MCF 10A (cell line): ENCODE measurements at places on chromosomes 16 and 17.

GRCh38 chr16:22788193-22788530 lies 25.8 kb upstream of the HS3ST2 start:
- no peak for DNase-seq

DNA sequence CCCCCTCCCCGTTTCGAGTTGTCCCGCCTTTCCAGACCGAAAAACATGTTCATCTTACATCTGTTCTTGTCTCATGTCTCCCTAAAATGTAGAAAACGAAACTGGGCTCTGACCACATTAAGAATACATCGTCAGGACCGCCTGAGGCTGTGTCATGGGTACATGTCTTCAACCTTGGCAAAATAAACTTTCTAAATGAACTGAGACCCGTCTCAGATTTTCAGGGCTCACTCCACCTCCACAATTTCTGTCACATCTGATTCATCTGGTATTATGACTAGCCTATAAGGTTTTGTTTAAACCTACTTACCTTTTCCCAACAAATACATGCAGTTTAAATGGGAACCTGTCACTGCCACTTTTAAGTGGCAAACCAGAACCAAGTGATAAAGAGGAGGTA lies 621 bp downstream of the SDR42E1 start:
- DNase-seq = no peak

- no peak for DNase-seq
These were observed 26.6 kb downstream of the NGFR start for GRCh38 chr17:49521471-49522356.

DNA sequence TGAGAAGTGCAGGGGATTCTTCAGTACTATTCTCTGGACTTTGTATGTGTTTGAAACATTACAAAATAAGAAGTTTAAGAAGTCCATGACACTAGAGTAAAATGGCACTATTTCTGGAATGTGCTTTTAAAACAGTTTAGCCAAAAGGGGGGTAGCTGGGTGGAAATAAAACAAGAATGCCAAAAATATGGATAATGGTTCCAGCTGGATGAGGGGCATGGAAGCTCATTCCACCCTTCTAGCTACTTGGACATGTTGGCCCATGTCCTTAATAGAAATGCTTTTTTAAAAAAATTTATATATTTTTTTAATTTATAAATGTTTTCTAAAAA lies 13.1 kb downstream of the ZC3H7A start:
- DNase-seq = no peak

GRCh38 chr17:59487161-59487873 lies 78.1 kb upstream of the DHX40 start:
- DNase-seq = no peak

DNA sequence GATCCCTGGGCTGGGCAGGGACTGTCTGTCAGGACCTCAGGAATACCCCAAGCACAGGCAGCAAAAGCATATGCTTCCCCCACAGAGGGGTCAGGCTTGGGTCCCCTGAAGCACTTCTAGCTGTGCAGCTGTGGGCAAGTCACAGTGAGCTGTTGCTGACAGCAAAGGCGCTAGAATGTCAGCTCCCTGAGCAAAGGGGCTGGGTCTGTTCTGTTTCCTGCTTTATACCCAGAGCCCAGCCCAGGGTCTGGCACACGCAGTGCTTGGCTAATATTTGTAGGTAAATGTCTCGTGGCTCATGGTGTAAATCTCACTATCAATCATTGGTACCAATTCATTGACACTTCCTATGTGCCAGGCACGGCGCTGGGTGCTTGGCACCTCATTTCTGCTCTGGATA lies 16.6 kb upstream of the MPRIP start:
- no peak for DNase-seq

GRCh38 chr16:85240982-85241924 lies 129.0 kb upstream of the CIBAR2 start:
- no peak for DNase-seq

DNA sequence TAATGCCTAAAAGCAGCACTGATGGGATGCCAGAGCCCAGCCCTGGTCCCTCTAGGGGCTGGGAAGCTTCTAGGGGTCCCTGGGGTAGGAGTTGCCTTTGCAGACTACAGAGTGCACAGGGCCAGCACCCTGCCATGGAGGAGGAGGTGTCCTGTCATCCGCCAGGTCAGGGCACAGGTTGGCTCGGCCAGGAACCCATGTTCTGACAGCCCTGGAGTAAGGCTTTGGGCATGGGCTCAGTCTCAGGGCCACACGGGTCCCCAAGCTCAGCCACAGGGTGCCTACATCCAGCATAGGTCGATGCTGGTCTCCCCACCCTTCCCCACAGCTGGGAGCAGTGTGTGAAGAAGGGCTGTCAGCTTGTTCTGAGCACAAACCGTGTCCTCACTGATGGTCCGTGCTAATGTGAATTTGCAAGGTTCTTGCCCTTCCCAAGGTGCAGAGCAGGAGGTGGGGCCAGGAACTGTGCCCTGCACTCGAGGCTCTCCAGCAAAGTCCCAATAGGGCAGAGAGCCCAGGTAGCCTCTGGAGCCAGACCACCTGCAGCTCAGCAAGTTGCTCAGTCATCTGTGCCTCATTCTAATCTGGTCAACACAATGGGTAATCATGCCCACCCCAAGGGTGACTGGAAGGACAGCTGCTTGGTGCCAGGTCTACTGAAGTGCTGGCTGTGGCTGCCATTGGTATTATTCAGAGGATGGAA lies 72.8 kb downstream of the AMFR start:
- DNase-seq = no peak

DNA sequence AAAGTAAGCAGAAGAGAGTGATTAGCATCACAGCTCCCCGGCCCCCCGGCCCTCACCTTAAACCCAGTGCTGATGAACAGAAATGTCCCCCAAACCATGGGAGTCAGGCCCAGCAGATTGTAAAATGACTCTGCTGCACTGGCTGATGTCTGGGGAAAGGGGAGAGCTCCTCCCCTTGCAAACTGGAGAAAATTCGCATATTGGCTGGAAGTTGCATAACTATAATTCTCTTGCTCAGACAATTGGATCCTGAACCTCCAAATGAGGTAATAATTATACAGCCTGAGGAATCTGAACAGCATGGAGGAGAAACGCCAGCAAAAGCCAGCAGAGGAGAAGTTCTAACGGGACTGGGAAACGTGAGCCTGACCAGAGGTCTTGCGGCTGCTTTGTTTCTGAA lies 109.7 kb downstream of the C16orf95 start:
- DNase-seq = peak; percentile 76

DNA sequence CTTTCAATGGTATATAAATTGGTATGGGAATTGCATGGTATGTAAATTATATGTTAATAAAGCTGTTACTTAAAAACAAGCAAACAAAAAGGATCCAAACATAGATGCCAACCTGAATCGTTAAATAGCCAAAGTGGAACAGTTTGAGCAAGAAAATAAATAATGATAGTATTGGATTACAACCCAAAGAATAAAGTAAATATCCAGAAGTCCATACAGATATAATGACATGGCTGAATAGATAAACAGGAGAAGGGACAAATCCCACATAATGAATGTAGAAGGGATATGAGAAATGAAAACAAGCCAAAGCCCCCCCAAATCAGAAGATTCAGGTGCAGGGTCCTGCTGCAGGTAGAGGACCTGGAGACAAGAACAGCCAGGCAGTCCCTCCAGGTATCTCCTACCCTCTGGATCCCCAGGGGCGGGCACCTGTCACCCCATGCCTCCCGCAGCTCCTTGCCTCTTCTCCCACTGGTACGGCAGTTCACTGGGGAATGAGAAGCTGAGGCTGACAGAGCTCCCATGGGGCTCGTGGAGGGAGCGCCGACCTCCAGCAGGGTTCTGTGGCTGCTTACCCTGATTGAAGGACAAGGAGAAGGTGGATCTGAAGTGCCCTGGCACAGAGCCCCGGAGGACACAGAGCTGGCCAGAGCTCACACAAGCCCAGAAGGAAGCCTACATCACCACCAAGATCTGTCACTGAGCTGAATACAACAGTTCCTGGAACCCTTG lies 9.9 kb upstream of the LCAT start:
- DNase-seq = no peak

DNA sequence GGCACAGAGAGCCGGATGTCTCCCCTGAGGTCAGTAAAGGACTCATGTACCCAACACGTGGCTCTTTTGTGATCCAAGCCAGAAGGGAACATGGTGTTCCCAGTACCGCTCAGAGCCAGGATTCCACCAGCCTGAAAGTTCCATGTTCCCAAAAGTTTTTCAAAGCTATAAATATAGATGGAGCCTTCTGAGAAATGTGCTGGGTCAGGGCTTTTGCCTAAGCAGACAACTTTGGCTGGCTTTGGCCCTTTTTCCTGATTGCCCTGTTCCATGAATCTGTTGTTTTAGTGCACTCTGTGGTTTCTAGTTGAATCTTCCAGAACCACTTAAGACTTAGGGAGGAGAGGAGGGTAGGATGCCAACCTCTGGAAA lies 128.5 kb upstream of the HS3ST2 start:
- DNase-seq = no peak

GRCh38 chr16:22671301-22672076 lies 142.5 kb upstream of the HS3ST2 start:
- DNase-seq = peak; percentile 44

DNA sequence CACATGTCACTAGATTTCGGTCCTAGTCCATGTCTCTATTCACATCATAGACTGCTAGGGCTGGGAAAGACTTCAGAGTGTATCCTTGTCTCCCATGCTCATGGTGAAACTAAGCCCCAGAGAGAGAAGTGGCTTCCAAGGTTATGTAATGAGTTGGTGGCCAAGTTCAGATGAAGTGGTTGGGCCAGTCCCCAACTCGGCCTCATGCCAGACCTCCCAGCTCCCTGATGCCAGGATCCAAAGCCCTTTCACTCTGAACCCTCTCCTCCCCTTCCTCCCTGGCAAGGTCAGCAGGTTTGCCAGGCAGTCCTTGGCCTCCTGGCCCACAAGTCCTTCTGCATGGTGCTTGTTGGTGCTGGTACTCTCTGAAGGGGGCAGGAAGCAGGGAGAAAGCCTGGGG lies 189.7 kb downstream of the AXIN2 start:
- DNase-seq = no peak

DNA sequence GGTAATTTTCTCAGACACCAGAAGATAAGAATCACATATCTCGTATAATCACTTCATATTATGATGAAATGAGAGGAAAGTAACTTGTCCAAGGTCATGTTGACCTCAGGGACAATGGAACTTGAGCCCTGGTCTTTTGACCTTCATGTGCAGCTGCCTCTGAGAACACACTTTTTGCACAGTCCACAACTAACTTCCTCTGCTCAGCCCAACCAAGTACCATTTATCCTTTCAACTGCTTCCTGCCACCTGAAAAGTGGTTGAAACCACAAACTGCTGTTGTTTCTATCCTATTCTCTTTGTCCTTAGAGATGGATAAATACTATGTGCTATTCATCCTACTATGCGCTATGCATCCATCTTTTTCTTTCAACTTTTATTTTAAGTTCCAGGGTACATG lies 2.3 kb upstream of the CCL1 start:
- DNase-seq = no peak

GRCh38 chr17:77322514-77323412 lies 182.0 kb downstream of the SEC14L1 start:
- DNase-seq = peak; percentile 98

GRCh38 chr17:57954397-57955182 lies 622 bp downstream of the CUEDC1 start:
- peak; percentile 39 for DNase-seq

GRCh38 chr16:81623365-81624102 lies 155.6 kb upstream of the PLCG2 start:
- DNase-seq = peak; percentile 73

GRCh38 chr16:75053791-75054555 lies 55.1 kb downstream of the ZNRF1 start:
- peak; percentile 26 for DNase-seq

DNA sequence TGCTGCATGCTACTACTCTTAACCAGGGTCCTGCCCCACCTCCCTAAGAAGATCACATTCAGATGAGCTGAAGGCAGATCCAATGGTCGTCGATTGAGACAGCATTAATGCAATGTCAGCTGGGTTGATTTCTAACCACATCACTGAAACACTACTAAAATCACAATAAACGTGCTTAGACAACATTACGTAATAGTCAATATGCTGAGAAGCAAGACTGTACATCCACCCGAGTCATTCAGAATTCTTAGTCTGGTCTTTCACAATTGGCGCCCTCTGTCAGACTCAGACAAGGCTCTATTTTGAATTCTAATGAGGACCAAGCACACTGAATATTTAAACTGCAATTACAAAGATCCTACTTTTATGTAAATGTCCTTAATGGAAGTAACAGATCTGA lies 205.2 kb downstream of the STX8 start:
- no peak for DNase-seq

DNA sequence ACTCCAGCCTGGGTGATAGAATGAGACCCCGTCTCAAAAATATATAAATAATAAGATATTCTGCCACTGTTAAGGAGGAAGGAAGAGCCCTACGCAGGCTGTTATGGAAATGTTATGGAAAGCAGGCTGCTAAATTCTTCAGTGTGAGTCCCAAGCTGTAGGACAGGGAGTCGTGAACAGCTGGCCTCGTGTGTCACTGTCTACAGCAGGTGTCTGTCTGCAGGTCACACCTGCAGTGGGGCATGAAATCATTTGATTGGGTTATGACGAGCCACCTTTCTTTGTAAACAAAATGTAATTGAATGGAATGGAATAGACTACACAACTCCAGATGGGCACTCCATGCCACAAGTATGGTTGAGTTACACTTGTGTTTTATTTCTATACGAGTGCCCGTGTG lies 15.6 kb upstream of the LITAF start:
- no peak for DNase-seq

- no peak for DNase-seq
These were observed at the start of gene CHST5 for GRCh38 chr16:75535901-75536300. Gene CHST5 (minus strand): TSS chr16:75536108. CDS start chr16:75530384, 5,724 bp downstream.

- no peak for DNase-seq
These were observed 25.3 kb upstream of the KCTD5 start for GRCh38 chr16:2656985-2657384.

DNA sequence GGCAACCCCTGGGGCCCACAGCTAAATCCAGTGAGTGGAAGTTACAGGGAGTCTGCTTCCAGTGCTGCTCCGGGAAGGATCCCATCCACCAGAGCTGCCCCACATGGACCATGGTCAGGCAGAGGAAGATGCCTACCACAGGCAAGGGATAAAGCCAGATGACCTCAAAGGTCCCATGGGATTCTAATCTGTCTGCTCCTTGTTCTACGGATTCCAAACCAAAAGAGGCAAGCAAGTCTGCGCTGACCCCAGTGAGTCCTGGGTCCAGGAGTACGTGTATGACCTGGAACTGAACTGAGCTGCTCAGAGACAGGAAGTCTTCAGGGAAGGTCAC lies 1.4 kb downstream of the CCL4L2 start:
- no peak for DNase-seq

- peak; percentile 6 for DNase-seq
These were observed 22.1 kb downstream of the SOX8 start for GRCh38 chr16:1003391-1004347.
